ENCODE measurements at places on chromosomes 13 and 19.

GRCh38 chr13:23572836-23573235 lies 2.6 kb downstream of the TNFRSF19 start:
- no peak for DNase-seq

- no peak for DNase-seq
Measured at GRCh38 chr19:3578390-3578789, 5.6 kb downstream of the HMG20B start.

GRCh38 chr19:1343041-1343440 lies 40.7 kb upstream of the NDUFS7 start:
- DNase-seq = no peak

DNA sequence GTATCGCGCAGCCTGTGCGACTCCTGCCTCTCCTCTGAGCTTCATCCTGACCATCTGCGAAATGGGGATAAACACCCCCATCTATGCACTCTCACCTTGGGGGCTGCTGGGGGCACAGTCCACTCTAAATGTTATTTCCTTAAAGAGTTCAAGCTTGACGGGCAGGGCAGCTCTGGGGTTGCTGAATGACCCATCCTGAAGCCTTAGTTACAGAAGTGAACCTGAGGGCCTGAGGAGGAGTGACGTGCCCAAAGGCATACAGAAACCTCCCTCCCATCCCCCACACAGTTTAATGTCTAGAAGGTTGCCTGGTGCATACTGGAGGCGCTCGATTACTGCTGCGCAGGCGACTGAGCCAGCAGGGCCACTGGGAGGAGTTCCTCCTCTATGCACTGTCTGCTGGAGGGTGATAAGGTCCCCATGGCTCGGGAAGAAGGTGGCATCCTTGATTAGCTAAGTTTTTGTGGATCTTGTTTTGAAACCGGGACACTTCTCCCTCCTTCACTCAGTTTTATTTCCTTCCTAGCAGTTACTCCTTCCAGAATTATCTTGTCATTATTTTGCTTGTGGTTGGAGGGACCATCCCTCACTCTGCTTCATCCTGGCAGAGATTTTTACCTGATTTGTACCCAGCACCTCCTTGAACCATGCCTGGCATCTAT lies 572 bp upstream of the FKBP8 start:
- peak; percentile 92 for DNase-seq

GRCh38 chr19:49490287-49491029 lies 3.0 kb downstream of the RPL13A start:
- DNase-seq = no peak

GRCh38 chr13:24528816-24529398 lies 16.3 kb upstream of the PARP4 start:
- no peak for DNase-seq

DNA sequence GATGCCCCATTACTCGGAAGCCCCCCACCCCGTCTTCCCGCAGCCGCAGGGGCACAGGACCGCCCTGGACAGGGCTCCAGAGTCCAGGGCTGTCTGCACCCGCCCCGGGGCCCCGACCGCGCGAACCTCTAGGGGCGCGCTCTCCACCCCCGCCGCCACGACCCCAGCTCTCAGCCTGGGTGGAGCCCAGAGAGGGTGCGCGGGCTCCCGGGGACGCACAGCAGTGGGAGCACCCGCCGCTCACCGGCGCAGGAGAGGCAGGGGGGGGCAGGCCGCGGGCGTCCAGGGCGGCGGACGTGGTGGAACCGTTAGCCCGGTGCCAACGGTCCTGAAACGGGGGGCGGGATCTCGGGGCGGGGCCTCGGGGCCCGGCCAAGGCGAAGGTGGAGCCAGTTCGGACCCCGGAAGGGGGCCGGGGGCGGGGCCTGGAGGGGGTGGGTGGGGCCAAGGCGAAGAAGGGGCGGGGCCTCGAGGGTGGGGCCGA lies at the start of gene ATP8B3:
Gene ATP8B3, minus strand, starts transcription at position 335 of the 484 bp plus-strand sequence. CDS start 540 bp downstream, outside the sequence.
- peak; percentile 60 for DNase-seq

- no peak for DNase-seq
Measured at GRCh38 chr19:57786286-57786685, 16.8 kb downstream of the ZNF586 start.

- DNase-seq = no peak
Measured at GRCh38 chr13:40470660-40471059, 195.8 kb downstream of the FOXO1 start.

DNA sequence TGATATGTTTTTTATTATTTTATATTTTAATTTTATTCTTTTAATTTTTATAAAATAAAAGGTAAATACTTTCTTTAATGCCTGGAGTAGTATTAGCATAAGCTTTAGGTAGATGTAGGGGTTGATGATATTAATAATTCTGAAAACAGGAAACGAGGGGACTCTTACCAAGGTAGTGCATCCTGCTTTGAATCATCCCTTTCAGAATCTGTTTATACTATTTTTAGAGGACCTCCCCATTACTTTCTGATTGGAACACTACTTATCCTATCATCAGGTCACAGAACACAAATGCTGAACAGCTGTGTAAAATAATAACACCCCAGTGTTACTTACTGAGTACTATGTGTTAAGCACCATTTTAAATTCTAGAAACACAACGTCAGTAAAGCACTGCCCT lies 27.3 kb downstream of the COG6 start:
- no peak for DNase-seq

DNA sequence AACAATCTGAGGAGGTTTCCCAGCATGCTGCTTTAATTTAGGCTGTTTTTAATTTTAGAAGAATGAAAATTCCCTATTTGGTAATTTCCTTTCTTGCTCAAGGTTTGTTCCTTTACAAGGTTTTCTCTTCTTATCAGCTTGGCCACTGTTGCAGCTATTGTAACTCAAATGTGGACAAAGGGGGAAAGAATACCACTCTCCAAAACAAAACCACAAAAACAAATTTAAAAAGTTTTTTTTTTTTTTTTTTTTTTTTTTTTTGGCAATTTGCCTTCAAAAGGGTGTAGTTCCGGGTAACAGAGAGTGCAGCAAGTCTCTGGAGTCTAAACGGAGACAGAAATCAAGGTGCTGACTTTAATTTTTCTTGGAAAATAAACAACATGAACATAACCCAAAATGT lies 306.4 kb upstream of the ARGLU1 start:
- peak; percentile 8 for DNase-seq

- no peak for DNase-seq
Measured at GRCh38 chr13:50831512-50831911, 12.0 kb downstream of the DLEU7 start.

DNA sequence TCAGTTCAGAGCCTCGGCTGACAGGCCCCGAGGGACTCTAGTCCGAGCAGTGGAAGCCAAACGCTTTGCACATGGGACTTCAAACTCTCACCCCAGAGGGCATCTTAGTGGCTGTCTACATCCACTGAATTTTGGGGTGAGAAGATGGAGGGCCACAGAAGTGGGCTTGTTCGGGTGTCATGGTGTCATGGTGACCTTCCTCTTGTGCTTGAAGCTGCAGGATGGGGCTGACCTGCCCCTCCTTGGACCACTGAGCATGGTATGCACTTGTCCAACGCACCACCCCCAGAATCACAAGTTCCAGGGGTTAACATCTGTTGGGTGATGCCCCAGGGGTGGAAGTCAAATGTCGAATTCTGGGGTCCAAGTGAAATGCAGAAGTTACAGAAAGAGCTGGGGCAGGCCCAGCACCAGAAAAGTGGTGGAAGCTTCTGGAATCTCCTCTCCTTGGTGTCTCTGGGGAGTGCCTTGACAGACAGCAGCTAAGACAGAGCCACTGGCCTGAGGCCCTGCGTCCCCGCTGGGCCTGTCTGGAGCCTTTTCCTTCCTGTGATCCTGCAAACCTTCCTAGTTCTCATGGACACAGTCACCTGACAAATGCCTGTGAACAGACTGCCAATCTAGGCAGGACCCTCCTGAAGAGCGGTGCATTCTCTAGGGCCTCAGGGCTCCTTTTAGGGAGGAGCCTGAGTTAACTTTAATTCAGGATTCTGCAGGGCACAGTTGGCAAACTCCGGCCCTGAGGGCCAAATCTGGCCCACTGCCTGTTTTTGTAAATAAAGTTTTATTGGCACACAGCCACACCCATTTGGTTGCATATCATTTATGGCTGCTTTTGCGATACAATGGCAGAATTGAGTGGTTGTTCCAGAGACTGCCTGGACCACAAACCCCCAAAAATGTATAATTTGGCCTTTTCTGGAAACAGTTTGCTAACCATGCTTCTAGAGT lies 65.1 kb upstream of the RANBP3 start:
- DNase-seq = no peak

- DNase-seq = no peak
Measured at GRCh38 chr13:33349986-33350826, 64.7 kb upstream of the STARD13 start.

DNA sequence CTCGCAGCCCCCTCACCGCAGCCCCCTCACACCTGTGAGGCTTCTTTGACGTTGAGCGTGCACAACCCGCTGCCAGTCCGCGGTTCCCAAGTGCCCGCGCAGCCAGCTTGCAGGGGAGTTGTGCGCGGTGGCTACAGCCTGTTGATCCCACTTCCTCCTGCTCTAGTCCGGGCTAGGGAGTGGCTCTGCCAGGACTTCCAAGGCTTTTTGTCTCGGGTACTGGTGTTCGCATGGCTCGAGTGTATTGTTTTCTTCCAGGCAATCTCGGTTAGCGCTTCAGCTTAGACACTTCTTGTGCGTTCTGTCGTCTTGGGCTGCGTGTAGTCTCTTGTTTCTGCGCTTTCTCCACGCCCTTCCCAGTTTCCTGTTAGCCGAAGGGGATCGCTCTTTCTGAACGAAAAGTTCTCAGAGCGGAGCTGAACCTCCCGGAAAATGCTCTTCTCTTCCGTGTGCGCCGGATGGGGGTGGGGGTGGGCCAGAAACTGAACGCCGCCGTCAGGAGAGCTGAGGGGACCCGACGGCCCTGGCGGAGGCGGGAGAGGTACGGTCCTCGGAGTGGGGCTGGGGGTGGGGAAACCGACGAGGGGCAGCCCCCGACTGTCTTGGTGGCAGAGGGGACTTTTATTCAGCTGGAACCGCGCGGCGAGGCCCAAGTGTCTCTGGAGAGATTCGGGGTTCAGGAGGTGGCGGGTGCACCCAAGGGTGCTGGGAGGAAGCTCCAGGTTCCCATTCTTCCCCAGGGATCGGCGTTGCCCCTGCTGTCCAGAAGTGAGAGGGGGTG lies 697 bp upstream of the DGKH start:
- peak; percentile 72 for DNase-seq

GRCh38 chr19:33756177-33756576 lies 40.5 kb upstream of the KCTD15 start:
- DNase-seq = no peak

- DNase-seq = no peak
Measured at GRCh38 chr13:87954091-87954490, 282.9 kb downstream of the SLITRK5 start.

DNA sequence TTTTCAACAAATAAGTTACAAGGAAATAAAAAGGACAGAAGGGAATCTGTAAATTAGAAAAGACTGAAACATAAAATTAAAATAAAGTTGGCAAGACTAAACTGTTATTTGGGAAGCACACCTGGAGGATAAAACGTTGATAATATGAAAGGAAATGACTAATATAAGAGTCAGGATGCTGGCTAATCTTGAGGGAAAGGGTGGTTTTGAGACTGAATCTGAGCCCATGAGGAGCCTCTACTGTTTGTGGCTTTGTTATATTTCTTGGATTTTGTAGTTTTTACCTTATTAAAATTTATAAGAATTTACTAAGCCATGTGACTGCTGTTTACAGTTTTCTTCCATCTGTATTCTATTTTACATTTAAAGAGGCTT lies 718.0 kb upstream of the SPRY2 start:
- DNase-seq = no peak

GRCh38 chr19:23785982-23786381 lies 27.3 kb upstream of the ZNF681 start:
- DNase-seq = no peak

DNA sequence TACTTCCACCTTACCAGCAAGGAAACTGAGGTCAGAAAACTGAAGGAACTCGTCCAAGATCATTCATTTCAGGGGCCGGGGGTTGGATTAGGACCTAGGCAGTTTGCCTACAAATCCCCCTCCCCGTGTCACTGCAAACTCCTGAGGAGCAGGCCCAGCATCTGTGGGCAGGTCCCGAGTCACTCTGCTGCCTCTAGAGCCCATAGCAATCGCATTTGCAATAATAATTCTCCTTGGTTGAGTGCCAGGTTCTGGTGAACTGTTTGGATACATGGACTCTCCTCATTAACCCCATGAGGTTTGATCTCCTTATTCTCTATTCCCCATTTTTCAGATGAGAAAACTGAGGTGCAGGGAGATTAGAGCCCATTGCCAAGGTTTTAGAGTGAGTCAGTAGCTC lies 903 bp downstream of the PIN1 start:
- peak; percentile 19 for DNase-seq

DNA sequence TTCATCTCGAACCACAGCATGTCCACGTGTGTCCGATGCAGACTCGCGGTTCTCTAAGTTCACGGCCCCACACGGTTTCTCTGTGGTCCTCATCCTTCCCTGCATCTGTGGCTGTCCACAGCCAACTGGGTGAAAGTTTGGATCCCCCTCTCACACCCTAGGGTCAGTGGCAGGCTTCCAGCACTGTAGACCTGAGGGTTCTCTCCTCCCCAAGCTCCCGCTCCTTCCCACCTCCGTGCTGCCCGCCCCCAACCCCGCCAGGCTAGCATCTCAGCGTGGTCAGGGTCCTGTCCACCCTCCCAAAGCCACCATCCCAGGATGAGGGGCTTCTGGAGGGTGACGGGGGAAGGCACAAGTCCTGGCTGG lies 3.0 kb downstream of the ANGPTL4 start:
- no peak for DNase-seq

DNA sequence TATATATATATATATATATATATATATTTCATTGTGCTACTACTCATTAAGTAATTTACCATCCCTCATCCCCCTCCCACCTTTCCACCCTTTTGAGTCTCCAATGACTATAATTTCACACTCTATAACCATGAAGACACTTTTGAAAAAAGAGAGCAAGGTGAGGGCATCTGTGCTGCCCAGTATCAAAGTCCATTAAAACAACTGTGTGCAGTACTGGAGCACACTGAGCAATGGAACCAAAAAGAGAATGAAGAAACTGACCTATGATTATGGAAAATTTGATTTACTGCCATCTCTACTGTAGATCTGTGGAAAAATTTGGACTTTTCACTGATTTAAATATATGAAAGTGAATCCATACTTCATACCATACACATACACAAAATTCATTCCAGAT lies 217.9 kb downstream of the COL4A1 start:
- DNase-seq = no peak

- DNase-seq = no peak
Measured at GRCh38 chr13:77853703-77854102, 64.9 kb downstream of the EDNRB start.

DNA sequence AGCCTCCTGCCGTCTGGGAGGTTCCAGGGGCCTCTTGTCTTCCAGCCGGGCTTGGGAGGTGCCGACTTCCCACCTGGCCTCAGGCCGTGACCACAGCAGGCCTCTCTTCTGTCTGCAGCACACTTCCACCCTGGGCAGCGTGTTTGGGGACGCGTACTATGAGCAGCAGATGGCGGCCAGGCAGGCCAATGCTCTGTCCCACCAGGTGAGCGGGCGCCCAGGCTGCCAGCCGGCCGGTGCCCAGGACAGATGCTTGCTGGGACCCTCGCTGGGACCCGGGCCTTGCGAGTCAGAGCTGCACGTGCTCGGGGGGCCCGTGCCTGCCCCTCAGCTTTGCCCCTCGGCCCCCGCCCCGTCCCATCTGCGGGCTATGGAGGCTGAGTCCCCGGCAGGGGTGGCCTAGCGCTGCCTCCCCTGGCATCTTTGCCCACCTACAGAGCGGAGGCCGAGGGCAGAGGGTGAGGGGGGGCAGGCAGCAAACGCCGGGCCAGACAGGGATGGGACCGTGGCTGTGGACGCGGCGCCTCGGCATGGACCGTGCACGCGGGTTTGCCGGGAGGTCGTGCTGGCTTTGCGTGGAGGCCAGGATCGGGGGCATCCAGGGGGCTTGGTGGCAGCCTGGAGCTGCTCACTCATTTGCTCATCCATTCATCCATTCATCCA lies 16.2 kb downstream of the COMP start:
- no peak for DNase-seq
